ENCODE measurements at places on chromosomes 2 and 18. TPM values are rescaled to one million over a fixed set of nuclear protein-coding genes. Genes with fewer than 3 reads are reported as not detected.

The ACOXL gene
- total RNA-seq, result not detected

The ZNF521 gene
- 17.1 TPM for total RNA-seq

The SCN9A gene
- total RNA-seq, result 68.5 TPM

The ATP6V1B1 gene
- total RNA-seq, result not detected

The REG3G gene
- not detected for total RNA-seq

The AMER3 gene
- 44.0 TPM for total RNA-seq

The GALR1 gene
- total RNA-seq, result under 0.01 TPM

The TBR1 gene
- 73.8 TPM for total RNA-seq

The NR4A2 gene
- 15.1 TPM for total RNA-seq

The MBD5 gene
- 29.3 TPM for total RNA-seq

The COL4A4 gene
- 0.41 TPM for total RNA-seq

The ARHGAP15 gene
- total RNA-seq, result 19.2 TPM

The PTPRN gene
- total RNA-seq, result 24.5 TPM

The ABCB11 gene
- under 0.01 TPM for total RNA-seq

The GPC1 gene
- 38.7 TPM for total RNA-seq

DNA sequence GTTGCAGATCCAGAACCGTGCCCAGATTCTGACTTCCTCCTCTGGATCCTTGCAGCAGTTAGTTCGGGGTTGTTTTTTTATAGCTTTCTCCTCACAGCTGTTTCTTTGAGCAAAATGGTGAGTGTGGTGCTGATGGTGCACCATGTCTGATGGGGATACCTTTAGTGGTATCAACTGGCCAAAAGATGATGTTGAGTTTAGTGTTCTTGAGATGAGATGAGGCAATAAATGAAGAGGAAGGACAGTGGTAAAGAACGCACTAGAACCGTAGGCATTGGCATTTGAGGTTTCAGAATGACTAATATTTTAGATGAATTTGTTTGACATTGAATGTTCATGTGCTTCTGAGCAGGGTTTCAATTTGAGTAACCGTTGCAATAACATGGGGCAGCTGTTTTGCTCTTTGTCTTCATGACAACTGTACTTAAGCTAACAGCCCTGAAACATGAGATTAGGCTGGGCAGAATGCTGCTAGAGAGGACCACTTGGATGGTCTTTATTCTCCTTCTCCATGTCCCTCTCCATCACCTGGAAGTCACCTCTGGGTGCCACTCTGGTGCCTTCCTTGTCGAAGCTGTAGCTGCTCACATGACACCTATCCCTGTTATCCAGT is 3.9 kb downstream of the CTLA4 start:
- no peak for DNase-seq

DNA sequence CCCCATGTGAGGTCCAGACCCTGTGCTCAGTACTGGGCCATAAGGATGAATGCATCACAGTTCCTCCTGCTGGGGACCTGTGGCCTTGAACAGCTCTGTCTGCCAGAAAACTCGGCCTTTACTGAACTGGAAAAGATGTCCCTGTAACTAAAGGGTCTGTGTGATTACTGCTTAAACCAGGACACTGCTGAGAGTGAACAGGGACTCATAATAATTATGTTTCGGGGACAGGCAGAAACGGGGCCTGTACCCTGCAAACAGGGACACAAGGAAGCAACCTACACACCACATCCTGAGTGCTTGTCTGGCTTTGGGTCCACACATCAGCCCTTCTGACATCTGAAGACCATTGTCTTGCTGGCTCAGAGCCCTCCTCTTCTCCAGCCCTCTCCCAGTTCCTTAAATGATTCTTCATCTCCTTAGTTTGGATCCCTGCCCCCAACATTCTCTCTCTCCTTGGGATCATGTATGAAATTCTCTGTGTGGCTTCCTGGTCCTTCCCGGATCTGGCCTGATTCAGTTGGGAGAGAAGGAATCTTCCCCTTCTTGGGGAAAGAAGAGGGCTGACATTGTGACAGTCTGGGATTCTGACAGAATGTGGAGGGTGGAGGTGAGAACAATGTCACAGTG is 248.0 kb downstream of the MYCN start:
- no peak for DNase-seq

- no peak for DNase-seq
Observed at GRCh38 chr18:39347701-39348100, 1782.1 kb upstream of the CELF4 start.

- DNase-seq, result no peak
Observed at GRCh38 chr2:54606393-54606958, 117.0 kb upstream of the EML6 start.

DNA sequence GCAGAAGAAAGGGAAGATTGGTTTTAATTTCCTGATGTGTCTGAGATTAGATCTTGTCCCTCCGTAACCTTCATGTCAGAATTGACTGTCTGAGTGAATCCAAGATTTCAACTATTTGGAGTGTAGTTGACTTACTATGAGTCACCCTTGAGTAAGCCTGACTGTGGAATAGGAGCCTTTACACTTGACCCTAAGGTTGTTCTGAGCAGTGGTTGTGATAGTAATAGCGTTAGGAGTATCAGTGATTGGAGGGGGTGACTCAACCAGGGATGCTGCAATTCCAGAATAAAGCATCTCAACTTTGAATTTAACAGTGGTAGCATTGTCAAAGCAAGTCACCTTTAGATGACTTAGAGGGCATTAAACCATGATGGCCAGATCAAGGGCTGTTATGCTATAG is 979.5 kb upstream of the FAM98A start:
- DNase-seq, result no peak

DNA sequence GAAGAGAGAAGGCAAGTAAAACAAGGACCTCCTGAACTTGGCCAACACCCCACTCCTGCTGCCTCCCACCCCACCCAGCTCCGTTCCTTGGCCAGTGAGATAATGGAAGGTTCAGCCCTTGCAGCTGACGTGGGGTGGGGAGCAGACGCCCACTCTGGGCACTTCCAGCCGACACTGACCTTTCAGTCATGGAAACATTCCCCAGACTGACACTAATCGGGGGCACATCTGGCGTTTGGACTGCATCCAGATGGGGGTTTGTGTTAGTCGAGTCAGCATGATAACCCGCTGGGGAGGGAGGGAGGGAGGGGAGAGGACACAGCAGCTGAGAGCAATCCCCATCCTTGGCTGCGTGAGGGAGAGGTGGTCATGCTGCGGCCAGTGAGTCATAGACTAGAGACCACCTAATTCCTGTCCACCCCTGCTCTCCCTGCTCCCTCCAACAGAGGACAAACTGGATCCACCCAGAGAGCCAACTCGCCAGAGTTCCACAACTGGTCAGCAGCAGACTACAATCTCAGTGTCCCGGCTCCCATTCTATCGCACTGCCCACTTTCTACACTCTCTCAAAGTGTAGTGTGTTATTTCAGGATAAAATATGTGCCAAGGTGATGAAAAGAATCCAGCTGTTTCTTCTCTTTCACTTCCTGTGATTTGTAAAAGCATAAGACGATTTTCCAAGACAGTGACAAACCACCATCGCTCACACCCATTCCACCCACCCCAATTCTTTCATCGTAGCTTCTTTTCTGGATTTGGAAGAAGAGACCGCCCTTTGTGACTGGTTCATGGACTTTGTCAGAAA is 115.4 kb upstream of the PKDCC start:
- DNase-seq, result no peak

- DNase-seq, result no peak
Observed at GRCh38 chr2:238892796-238893195, 44.9 kb downstream of the TWIST2 start.

DNA sequence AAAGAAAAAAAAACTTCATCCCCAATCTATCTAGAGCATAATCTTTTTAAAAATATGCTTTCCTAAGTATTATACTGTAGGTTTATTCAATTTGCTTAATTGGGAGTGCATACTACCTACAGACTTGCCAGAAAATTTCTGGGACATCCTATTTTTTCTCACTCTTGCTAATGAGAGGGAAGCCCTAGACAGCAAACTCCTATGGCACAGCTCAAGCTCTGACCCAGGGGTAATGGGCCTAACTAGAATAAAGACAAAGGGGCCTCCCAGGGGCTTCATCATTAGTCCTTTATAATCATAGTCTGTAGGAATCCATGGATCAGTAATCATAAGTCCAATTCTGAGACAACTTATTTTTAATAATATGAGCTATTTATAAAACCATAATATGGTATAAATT is 142.6 kb upstream of the ITGA4 start:
- no peak for DNase-seq

DNA sequence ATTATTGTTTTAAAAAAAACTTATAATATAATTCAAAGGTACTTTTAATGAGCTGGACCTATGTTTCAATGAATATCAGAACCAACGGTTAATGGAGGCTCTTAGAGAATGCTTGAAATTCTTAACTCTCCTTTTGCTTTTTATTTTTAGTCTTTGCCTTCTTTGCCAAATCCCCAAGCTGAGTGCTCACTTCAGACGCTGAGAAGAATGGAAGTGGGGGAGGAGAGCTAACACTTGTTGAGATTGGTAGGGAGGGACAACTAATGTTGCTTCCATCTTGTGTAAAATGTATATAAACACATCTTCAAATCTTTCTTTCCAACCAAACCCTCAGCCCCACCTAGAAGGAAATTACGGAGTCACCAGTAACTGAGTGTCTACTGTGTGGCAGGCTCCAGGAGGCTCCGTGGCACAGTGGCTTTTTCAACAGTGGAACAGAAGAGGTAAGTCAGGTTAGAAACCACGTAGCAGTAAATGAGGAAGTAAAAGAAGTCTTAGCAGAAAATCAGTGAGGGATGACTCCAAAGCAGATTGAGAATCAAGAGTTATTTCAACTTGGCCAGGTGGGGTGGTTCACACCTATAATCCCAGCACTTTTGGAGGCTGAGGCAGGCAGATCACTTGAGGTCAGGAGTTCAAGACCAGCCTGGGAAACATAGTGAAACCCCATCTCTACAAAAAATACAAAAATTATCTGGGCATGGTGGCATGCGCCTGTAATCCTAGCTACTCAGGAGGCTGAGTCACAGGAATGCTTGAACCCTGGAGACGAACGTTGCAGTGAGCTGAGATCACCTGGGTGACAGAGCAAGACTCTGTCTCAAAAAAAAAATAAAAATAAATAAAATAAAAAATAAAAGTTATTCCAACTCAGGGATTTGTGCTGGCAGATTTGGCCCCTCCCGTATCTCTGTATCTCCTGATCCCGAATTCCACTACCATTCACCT is 45.0 kb upstream of the CREB1 start:
- no peak for DNase-seq

- no peak for DNase-seq
Observed at GRCh38 chr18:32042337-32042736, 23.7 kb downstream of the RNF125 start.

DNA sequence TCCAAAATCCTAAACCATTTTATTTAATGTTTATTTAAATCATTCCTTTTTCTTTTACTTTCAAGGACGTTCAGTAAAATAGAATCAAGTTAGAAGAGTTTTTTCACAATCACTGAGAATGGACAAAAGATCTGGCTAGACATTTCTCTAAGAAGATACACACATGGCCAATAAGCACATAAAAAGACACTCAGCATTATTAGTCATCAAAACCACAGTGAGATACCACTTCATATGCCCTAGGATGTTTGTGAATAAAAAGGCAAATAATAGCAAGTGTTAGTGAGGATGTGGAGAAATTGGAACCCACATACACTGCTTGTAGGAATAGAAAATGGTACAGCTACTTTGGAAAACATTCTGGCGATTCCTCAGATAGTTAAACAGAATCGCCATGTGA is 76.1 kb downstream of the RHBDD1 start:
- no peak for DNase-seq

DNA sequence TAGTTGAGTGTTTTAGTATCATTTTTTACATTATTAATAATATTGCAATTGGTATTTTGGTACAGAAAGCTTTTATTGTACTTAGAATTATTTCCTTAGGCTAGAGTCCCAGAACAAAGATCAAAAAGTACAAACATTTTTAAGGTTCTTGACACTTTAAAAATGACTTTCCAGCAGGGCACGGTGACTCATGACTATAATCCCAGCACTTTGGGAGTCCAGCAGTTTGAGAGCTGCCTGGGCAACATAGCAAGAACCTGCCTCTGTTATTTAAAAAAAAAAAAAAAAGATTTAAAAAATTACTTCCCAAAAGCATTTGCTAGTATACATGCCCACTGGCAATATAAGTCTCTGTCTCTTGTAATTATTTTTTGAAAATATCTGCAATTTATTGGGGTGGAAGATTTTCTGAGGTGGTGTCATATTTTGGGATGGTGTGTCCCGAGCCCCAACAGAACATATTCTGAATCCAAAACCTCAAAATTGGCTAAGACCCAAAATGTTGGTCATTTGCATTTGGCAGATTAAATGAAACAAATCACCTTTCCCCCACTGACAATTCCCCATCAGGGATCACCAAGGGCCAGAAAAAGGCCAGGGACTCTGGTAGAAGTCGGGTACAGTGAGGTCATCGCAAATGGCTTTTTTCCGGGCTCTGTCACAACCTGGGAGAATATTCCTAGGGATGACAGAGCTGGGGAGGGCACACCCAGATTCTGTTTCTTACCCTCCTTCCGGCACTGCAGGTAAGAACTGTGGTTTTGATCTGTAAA is 42.1 kb downstream of the NIFK start:
- DNase-seq, result no peak

DNA sequence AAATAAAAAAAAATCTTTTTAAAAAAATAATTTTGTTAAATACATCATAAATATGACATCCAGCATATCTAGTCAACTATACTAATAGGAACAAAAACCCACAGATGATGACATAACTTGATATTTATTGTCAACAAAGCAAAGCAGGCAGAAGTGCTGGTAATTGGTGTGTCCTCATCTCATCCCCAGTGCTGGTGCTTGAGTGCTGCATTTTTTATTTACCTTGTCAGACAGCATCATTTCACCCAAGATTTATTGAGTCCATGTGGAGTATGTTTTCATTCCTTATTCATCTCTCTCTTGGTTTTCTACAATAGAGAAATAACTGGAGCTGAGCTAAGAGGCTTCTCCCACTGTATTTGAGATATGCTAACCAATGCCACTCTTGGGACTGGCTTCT is 191.6 kb upstream of the SLC14A2 start:
- DNase-seq, result no peak

GRCh38 chr18:3451989-3452749 is 2.2 kb downstream of the TGIF1 start:
- DNase-seq, result no peak

GRCh38 chr2:160200921-160201320 is 849 bp upstream of the ITGB6 start:
- no peak for DNase-seq

- no peak for DNase-seq
Observed at GRCh38 chr2:216235462-216235861, 126.3 kb downstream of the XRCC5 start.

All from frontal cortex (tissue), 4 donors.